Stomach (tissue), 19 donors: ENCODE measurements at places on chromosomes 2 and 18.
A peak's percentile ranks its signal among the peaks of the same experiment; 100 is the strongest.

- DNase-seq, result no peak
- H3K27ac ChIP-seq, result no peak overlapping the region
- H3K27me3 ChIP-seq, result no peaks in the 10 kb centered on the region
- peaks cover 62% of the 10 kb centered on the region for H3K36me3 ChIP-seq
- no peaks in the 10 kb centered on the region for H3K4me1 ChIP-seq
Observed at GRCh38 chr2:113192459-113193100, 18.8 kb downstream of the PSD4 start.

DNA sequence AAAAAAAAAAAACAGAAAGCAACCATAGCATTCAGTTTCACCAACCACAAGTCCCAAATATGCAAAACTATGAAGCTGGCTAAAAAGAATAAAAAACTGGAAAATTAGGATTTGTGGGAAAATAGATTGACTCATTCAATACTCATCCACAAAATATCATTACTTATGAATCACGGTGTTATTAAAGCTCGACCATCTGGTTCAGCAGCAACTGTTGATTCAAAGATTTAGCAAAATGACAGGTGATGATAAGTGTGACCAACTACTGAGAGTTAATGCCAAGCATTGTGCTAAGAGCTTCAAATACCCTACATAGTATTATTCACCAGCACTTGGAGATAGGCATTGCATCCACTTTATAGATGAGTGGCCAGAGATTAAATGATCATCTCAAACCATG is 26.2 kb upstream of the XDH start:
- no peak overlapping the region for H3K27ac ChIP-seq
- DNase-seq, result no peak
- no peaks in the 10 kb centered on the region for H3K27me3 ChIP-seq
- H3K4me3 ChIP-seq, result no peak overlapping the region

DNA sequence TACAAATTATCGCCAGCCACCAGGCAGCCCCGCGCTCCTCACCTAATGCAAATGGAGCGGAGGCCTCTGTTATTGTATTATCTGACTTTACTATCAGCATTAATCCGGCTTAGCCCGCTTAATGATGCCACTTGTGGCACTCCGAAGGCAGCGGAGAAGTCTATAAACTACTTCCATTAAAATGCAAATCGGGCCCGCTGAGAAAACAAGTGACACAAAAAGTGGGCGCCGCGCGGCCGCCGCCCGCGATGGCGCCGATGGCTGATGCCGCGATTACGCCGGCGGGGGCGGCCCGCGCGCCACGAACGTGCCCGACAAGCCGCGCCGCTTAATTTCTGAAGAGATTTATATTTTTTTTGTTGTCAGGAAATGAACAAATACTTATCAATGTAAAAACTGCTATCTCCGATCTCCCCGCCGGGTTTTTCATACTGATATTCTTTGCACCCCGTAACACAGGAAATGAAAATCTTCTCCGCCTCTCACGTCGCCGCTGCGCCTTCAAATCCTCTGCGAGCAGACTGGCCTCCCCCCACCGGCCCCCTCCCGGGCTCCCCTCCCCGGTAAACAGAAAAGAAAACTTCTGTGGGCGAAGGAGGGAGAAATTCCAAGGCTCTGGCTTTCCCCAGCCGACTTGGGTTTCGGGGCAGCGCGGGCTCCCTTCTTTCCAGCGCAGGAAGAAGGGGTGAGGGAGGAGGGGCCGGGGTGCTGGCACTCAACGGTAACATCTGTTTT is 221.8 kb downstream of the INSIG2 start:
- H3K27me3 ChIP-seq, result peaks cover 33% of the 10 kb centered on the region
- H3K27ac ChIP-seq, result peak overlapping the region; percentile 49
- H3K36me3 ChIP-seq, result no peaks in the 10 kb centered on the region
- H3K4me1 ChIP-seq, result peaks cover 15% of the 10 kb centered on the region
- H3K4me3 ChIP-seq, result peak overlapping the region; percentile 55
- DNase-seq, result peak; percentile 84

GRCh38 chr2:101731221-101732054 is 33.9 kb downstream of the MAP4K4 start:
- H3K27ac ChIP-seq, result no peak overlapping the region
- no peak for DNase-seq
- no peaks in the 10 kb centered on the region for H3K36me3 ChIP-seq

DNA sequence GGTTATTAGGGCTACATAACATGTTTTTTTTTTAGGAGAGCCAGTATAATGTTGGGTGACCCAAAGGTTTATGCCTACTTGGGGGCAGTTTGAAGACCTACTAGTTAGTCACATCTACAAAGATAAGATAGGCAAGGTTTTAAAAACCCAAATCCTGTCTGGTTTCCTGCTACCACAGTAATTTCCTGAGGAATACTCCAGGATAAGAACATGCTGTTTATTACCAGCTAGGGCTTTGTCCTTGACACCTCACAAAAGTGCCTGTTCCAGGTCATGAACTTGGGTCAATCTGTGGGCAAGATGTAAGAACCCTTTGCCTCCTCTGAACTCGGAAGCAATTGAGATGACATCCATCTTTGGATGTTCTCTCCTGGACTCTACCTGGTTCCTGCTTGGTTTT is 38.2 kb downstream of the CDC42EP3 start:
- peaks cover 19% of the 10 kb centered on the region for H3K4me1 ChIP-seq
- DNase-seq, result no peak

DNA sequence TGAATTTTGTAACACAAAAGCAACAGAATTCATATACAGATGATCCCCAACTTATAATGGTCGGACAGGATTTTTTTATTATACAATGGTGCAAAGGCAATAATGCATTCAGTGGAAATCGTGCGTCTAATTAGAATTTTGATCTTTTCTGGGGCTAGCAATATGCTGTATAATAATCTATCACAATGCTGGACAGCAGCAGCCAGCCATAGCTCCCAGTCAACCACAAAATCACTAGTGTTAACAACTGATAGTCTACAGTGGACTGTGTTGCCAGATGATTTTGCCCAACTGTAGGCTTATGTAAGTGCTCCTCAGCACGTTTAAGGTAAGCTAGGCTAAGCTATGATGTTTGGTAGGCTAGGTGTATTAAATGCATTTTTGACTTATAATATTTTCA is 399.0 kb upstream of the SLC39A10 start:
- no peak for DNase-seq
- no peak overlapping the region for H3K4me3 ChIP-seq
- no peaks in the 10 kb centered on the region for H3K36me3 ChIP-seq
- no peak overlapping the region for H3K27ac ChIP-seq
- H3K4me1 ChIP-seq, result no peaks in the 10 kb centered on the region

GRCh38 chr2:36192983-36193382 is 162.6 kb upstream of the CRIM1 start:
- no peaks in the 10 kb centered on the region for H3K4me1 ChIP-seq
- DNase-seq, result peak; percentile 18
- no peaks in the 10 kb centered on the region for H3K27me3 ChIP-seq
- H3K27ac ChIP-seq, result no peak overlapping the region
- H3K36me3 ChIP-seq, result no peaks in the 10 kb centered on the region
- no peak overlapping the region for H3K4me3 ChIP-seq

DNA sequence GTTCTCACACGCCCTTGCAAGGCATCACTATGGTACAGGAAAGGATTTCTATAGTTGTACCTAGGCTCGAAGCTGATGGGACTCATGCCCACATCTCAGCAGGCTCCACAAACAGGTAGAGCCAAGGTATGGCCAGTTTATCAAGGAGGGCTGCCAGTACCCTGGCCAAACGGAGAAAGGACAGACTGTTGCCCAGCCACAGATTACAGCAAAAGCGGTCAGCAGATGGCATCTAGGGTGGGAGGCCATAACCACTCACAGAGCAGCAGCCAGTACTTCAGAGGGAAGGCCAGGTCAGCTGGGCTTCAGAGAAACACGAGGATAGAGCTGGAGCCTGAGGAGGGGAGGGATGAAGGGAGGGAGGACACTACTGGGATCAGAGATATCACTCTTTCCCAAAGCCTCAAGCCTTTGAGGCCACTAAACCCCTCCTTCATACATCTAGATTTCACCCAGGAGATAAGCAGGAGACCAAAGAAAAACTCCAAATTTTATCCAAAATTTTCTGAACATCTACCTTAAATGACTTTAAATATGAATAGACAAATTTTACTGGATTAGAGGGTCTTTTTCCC is 904.2 kb upstream of the NXPH2 start:
- H3K4me3 ChIP-seq, result no peak overlapping the region
- DNase-seq, result no peak
- H3K27ac ChIP-seq, result no peak overlapping the region
- H3K36me3 ChIP-seq, result no peaks in the 10 kb centered on the region
- no peaks in the 10 kb centered on the region for H3K27me3 ChIP-seq

GRCh38 chr18:54945576-54946125 is 13.6 kb downstream of the CCDC68 start:
- no peaks in the 10 kb centered on the region for H3K27me3 ChIP-seq
- peak overlapping the region; percentile 35 for H3K4me3 ChIP-seq
- peaks cover 15% of the 10 kb centered on the region for H3K36me3 ChIP-seq
- peaks cover 51% of the 10 kb centered on the region for H3K4me1 ChIP-seq
- DNase-seq, result peak; percentile 48
- H3K27ac ChIP-seq, result peak overlapping the region; percentile 73

DNA sequence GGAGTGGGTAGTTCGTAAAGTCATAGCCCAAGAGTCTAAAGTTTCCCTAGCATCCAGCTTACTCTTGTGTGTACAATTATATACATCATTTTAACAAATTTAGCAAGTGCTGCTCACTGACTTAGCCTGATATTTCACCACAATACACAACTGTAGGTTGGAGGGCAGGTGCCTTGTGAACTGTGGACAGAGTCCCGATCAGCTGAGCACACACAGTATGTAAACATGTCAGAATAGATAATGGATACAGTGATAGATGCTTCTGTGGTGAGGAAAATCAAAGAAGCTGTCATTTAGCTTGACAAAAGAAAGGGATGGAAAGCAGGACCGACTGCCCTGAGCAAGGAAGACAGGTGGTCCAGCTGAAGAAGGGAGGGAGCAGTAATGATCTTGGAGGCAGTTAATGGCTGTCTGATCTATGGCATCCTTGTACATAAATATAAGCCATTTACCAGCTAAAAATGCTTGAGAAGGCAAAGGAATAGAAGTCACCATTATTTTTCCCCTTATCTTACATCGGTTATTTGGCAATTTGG is 372.8 kb upstream of the UBE2E3 start:
- H3K27me3 ChIP-seq, result no peaks in the 10 kb centered on the region
- H3K27ac ChIP-seq, result no peak overlapping the region
- H3K4me3 ChIP-seq, result no peak overlapping the region
- H3K4me1 ChIP-seq, result peaks cover 4% of the 10 kb centered on the region
- no peaks in the 10 kb centered on the region for H3K36me3 ChIP-seq

DNA sequence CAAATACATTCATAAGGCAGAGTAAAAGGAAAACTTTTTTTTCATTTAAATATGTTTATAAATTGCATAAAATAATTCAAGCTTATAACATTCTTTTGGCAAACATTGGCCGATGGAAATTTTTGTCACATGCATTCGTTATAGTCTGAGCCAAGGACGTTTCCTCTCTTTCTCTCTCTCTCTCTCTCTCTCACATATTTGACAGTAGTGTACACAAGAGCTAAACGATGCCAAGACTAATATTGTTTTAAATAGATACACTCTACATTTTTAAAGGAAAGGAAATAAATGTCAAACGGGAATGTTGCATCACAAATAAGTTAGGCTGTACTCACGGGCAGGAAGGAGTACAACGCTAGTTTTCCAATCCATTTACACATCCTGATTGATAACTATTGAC is 251.1 kb upstream of the SMIM21 start:
- H3K4me3 ChIP-seq, result no peak overlapping the region
- H3K27me3 ChIP-seq, result no peaks in the 10 kb centered on the region
- H3K4me1 ChIP-seq, result no peaks in the 10 kb centered on the region
- H3K36me3 ChIP-seq, result no peaks in the 10 kb centered on the region

- H3K27me3 ChIP-seq, result no peaks in the 10 kb centered on the region
- H3K36me3 ChIP-seq, result no peaks in the 10 kb centered on the region
- no peak for DNase-seq
- H3K4me1 ChIP-seq, result peaks cover 19% of the 10 kb centered on the region
- H3K4me3 ChIP-seq, result peak overlapping the region; percentile 77
Observed at GRCh38 chr2:99140860-99141109, 722 bp upstream of the C2orf15 start.

GRCh38 chr2:172677363-172677762 is 58.3 kb upstream of the RAPGEF4 start:
- no peaks in the 10 kb centered on the region for H3K4me1 ChIP-seq
- H3K36me3 ChIP-seq, result no peaks in the 10 kb centered on the region
- H3K27me3 ChIP-seq, result no peaks in the 10 kb centered on the region

GRCh38 chr2:158041400-158041799 is 60.3 kb upstream of the UPP2 start:
- no peaks in the 10 kb centered on the region for H3K4me1 ChIP-seq
- H3K27me3 ChIP-seq, result no peaks in the 10 kb centered on the region
- DNase-seq, result no peak
- H3K27ac ChIP-seq, result no peak overlapping the region
- no peak overlapping the region for H3K4me3 ChIP-seq
- no peaks in the 10 kb centered on the region for H3K36me3 ChIP-seq

GRCh38 chr2:165864296-165864695 is 70.2 kb upstream of the GALNT3 start:
- no peaks in the 10 kb centered on the region for H3K36me3 ChIP-seq
- no peaks in the 10 kb centered on the region for H3K4me1 ChIP-seq
- DNase-seq, result peak; percentile 30
- H3K4me3 ChIP-seq, result no peak overlapping the region
- H3K27me3 ChIP-seq, result no peaks in the 10 kb centered on the region

GRCh38 chr2:75548036-75548573 is 12.6 kb downstream of the EVA1A start:
- no peaks in the 10 kb centered on the region for H3K27me3 ChIP-seq
- no peak overlapping the region for H3K4me3 ChIP-seq
- no peaks in the 10 kb centered on the region for H3K4me1 ChIP-seq
- DNase-seq, result peak; percentile 30
- H3K27ac ChIP-seq, result no peak overlapping the region

- H3K4me3 ChIP-seq, result peak overlapping the region; percentile 31
- no peak overlapping the region for H3K27ac ChIP-seq
- H3K4me1 ChIP-seq, result peaks cover 27% of the 10 kb centered on the region
- no peak for DNase-seq
- peaks cover 20% of the 10 kb centered on the region for H3K27me3 ChIP-seq
Observed at GRCh38 chr2:47569658-47570475, 166.9 kb downstream of the MSH2 start.

DNA sequence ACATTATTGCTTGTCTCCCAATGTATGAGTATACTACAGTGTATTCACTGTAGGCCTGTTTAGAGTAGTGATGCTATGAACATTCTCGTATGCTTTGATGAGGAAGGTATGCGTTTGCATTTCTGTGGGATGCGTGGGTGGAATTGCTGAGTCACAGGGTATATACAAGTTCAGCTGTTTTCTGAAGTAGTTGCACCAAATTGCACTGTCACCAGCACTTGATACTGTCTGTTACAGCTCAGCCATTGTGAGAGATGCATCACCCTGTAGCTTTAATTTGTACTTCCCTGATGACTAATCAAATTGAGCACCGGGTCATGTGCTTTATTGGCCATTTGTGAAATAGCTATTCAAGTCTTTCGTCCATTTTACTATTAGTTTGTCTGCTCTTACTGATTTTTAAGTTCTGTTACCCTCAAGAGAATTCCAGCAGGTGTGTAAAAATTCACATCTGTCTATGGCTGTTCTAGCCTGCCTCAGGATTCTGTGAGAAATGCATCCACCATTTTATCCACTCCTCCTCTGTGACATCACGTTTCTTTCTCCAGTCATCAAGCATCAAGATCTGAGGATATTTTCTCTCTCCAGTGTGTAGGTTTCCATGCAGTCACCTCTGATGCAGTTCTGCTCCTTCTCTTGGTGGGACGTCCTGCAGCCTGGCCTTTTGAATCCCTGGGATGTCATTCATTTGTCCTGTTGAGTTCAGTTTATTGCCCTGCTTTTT is 72.5 kb downstream of the DGKD start:
- peak overlapping the region; percentile 90 for H3K27ac ChIP-seq
- no peak overlapping the region for H3K4me3 ChIP-seq
- H3K4me1 ChIP-seq, result peaks cover 49% of the 10 kb centered on the region
